Colonic mucosa (tissue), 4 donors: ENCODE measurements at places on chromosomes 7 and 10. TPM values are rescaled to one million over a fixed set of nuclear protein-coding genes. Genes with fewer than 3 reads are reported as not detected.

- DNase-seq, result no peak
Measured at GRCh38 chr7:46058086-46058823, 137.2 kb upstream of the IGFBP3 start.

DNA sequence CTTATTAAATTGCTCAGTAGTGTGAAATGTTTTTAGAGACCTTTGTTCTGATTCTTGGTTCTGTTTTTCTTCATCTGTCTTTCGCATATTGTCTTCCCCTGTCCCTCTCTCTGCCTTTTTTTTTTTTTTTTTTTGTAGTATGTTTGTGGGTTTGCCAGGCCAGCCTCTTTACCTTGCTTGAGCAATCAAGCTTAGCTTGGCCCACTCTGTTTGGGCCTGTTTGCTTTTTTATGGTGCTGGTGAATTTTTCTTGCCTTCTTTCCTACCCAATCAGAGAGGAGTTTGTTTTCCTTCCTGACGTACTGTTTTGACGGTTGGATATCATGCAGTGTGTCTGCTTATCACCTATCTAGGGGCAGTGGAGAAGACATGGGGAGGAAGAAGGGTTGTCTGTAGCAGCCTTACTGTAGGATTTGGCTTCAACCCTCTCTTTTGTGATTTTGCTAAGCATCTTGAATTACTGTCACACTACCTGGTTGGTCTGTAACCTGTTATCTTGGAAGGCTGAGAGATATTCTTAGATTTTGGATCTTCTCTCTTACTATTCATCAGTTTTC is 64.0 kb downstream of the BBS9 start:
- no peak for DNase-seq

GRCh38 chr7:107953265-107953923 is 49.6 kb downstream of the LAMB1 start:
- DNase-seq, result no peak

- DNase-seq, result no peak
Measured at GRCh38 chr7:73699370-73700068, 16.1 kb downstream of the BUD23 start.

DNA sequence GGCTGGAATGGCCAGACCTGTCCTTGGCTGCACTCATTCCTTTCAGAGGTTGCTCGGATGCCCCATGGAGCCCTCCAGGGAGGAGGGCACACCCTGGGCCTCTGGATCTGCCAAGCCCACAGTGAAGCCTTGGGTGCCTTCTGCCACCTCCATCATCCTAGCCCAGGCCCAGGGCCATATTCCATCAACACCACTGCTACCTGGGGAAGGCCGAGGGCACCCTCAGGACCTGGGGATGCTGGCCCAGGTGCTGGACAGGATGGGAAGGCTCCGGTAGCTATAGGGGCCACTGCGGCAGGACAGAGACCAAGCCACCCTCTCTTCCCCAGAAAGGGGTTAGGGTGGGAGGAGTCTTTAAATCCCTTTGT is 810 bp downstream of the OPN4 start:
- DNase-seq, result no peak

DNA sequence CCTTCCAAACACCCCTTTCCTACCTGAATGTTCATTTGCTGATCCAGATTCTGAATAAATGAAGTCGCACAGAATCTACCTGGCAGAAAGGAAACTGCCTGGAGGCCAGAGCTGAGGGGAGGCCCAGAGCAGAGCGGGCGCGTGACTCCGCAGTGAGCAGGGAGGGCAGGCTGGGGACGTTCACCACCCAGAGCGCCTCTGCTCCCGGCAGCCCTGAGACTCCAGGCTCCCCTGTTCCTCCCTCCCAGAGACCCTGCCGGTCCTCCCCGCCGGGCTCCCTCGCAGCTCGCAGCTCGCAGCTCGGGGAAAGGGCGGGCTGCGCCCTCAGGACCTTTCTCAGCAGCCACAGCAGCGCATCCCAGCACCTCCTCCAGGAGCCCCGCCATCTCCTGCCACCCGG is 176.7 kb upstream of the ZNF32 start:
- DNase-seq, result no peak

- DNase-seq, result no peak
Measured at GRCh38 chr10:43215758-43216455, 51.0 kb downstream of the RASGEF1A start.

SMO gene
- 1.6 TPM for total RNA-seq
